Pancreas (tissue), 10 donors: ENCODE measurements at places on chromosomes 2 and 18. TPM values are rescaled to one million over a fixed set of nuclear protein-coding genes. Genes with fewer than 3 reads are reported as not detected.
A peak's percentile ranks its signal among the peaks of the same experiment; 100 is the strongest.

The COLEC11 gene
- total RNA-seq: 3.6 TPM

The OTOF gene
- not detected for total RNA-seq

The MC2R gene
- not detected for total RNA-seq

The SOX11 gene
- total RNA-seq: not detected

The FAM210A gene
- 2.5 TPM for total RNA-seq

The BCL11A gene
- total RNA-seq: 16.1 TPM

DNA sequence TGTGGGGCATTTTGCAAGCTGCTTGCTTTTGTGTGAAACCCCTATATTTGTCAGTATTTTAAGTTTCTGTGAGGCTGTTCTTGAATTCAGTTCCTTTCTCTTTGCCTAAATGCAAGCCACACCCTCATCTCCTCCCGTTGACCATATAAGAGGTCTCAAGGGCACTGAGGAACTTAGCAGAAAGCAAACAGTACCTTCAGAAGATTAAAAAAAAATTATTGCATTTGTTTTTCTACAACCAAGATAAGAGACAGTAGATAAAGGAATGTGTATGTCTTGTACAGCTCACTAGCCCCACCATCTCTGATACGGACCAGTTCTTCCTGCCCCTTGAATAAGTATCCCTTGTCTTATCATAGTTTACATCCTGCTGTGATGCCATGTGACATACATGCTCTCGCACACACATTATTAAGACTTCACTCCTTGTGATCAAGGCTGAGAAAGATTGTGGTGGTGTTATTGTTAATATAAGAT, 64.2 kb downstream of the NPAS2 start:
- H3K27ac ChIP-seq: peak overlapping the region; percentile 6
- DNase-seq: no peak
- no peaks in the 10 kb centered on the region for H3K27me3 ChIP-seq
- H3K4me3 ChIP-seq: no peak overlapping the region
- H3K4me1 ChIP-seq: peaks cover 49% of the 10 kb centered on the region
- H3K36me3 ChIP-seq: no peaks in the 10 kb centered on the region

DNA sequence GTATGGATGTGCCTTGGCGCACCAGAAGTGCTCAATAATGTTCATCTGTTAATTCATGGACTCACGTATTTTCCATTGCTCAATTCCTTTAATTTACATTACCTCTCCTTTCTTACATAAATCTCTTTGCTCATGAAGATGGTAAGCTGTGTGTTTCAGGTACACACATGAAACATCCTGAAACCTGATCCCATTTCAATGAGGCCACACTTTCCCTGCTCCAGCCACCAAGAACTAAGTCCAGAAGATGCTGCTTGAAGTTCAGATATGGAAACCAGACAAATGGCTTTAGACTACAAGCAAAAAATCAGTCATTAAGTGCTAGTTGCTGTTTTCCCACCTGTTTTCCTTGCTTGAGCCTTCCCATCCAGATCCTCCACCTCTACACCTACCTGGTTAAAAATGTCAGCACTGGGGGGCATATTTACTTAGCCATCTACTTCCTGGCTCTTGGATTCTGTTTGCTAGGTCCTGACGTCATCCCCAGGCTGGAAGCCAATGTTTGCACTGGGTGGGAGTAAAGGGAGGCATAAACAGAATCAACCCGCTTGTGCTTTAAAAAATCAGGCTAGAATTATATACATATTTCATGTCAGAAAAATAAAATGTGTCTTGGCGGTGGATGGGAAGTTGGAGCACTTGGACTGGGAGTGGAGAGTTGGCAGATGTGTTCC, 309.7 kb downstream of the OSR1 start:
- H3K27ac ChIP-seq: no peak overlapping the region
- H3K36me3 ChIP-seq: no peaks in the 10 kb centered on the region
- peaks cover 30% of the 10 kb centered on the region for H3K4me1 ChIP-seq
- DNase-seq: peak; percentile 91
- H3K27me3 ChIP-seq: no peaks in the 10 kb centered on the region
- no peak overlapping the region for H3K4me3 ChIP-seq

DNA sequence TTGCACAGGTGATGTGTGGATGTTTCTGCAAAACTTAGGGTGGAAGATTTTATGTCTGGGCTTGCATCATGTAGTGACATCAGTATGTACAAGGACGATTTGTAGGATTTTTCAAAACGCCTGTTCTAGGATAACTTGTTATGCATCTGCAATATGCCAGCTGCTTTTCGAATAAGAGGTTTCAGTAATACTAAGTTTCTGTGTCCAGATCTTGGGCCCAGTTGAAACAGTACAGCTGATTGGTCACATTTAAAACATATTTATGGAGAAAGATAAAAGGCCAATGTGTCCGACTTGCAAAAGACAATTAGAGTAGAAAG, 1.2 kb downstream of the PTPN4 start:
- peak overlapping the region; percentile 71 for H3K4me3 ChIP-seq
- no peaks in the 10 kb centered on the region for H3K36me3 ChIP-seq
- no peak overlapping the region for H3K27ac ChIP-seq
- no peak for DNase-seq
- H3K27me3 ChIP-seq: no peaks in the 10 kb centered on the region
- peaks cover 27% of the 10 kb centered on the region for H3K4me1 ChIP-seq

- no peak overlapping the region for H3K27ac ChIP-seq
- no peaks in the 10 kb centered on the region for H3K27me3 ChIP-seq
- H3K36me3 ChIP-seq: no peaks in the 10 kb centered on the region
- no peak for DNase-seq
- no peaks in the 10 kb centered on the region for H3K4me1 ChIP-seq
Observed at GRCh38 chr2:210617732-210618330, 61.4 kb downstream of the CPS1 start.

DNA sequence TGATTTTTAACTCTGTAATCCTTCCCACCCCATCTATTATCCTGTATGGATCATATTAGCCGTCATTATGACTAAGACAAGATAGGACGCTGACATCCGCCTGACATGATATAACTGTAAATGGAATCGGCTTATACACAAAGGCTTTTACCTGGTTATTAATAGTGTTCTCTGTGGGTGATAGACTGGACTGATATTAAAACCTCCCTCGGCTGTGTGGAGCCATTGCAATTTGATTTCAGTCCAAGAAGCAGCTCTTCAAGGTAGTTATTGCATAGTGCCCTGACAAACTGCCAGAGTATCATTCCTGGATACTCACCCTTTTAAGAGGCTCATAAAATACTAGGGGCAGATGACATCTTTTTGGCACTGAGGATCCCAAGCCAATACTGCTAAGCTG, 226.1 kb upstream of the HNRNPA3 start:
- H3K27ac ChIP-seq: no peak overlapping the region
- no peaks in the 10 kb centered on the region for H3K4me1 ChIP-seq
- no peaks in the 10 kb centered on the region for H3K27me3 ChIP-seq
- no peak for DNase-seq

DNA sequence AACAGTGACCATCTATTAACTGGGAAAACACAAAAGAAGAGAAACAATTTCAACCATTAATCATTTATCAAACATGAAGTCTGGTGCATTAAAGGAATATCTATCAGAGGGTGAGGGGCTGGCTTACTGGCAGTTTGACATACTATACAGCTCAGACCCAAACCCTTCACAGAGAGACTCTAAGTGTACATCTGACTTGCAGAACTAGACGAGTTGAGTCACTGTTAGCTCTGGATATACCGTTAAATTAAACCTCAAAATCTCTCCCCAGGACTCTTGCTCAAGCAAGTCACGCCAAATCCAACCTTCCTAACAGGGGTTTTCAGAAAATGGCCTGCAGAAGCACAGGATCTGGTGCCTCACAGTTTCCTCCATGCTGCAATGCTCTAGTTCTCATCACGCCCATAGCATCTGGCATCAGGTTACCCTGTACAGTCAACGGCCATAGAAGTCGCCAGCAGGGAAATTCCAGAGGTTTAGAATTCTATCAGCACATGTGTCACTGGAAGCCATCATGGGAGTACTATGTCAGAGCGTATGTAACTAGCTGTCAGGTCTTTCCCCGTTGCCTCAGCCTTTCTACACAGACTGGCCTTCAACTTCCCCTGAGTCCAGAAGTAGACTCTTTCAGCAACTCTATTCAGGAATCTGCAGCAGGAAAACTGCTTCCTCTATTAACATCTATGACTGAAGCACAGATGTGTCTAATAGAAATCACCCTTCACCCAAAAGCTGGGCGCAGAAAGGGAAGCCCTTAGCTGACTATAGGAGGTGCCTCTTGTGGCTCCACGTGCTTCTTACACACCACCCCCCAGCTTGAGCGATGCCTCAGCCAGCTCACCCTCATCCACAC, 9.3 kb downstream of the TGOLN2 start:
- H3K36me3 ChIP-seq: no peaks in the 10 kb centered on the region
- H3K4me3 ChIP-seq: no peak overlapping the region
- no peaks in the 10 kb centered on the region for H3K4me1 ChIP-seq
- H3K27ac ChIP-seq: no peak overlapping the region
- no peak for DNase-seq
- H3K27me3 ChIP-seq: no peaks in the 10 kb centered on the region

DNA sequence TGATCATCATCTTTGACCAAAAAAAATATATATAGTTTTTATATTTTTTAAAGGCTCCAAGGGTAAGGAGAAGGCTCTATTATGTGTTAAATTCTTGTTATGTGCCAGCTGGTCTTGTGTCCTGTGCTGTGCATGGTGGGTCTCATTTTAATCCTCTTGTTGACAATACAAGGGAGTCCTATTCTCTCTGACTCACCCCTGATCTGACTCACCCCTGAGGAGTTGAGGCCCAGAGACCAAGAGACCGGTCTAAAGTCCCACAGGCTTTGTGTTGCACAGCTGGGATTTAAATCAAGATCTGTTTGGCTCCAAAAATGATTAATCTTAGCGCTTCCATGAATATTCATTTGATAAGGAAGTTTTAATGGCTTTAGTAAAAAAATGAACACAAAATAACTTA, 25.7 kb downstream of the MC2R start:
- H3K27ac ChIP-seq: no peak overlapping the region
- H3K27me3 ChIP-seq: no peaks in the 10 kb centered on the region
- no peak for DNase-seq
- no peaks in the 10 kb centered on the region for H3K4me1 ChIP-seq
- H3K4me3 ChIP-seq: no peak overlapping the region
- no peaks in the 10 kb centered on the region for H3K36me3 ChIP-seq

- H3K4me3 ChIP-seq: no peak overlapping the region
- no peaks in the 10 kb centered on the region for H3K36me3 ChIP-seq
- no peak overlapping the region for H3K27ac ChIP-seq
- DNase-seq: no peak
- H3K27me3 ChIP-seq: no peaks in the 10 kb centered on the region
Observed at GRCh38 chr18:46271488-46271887, 167.3 kb downstream of the HAUS1 start.
